Fibroblast of mammary gland (primary cell): ENCODE measurements at places on chromosomes 6 and 20.

DNA sequence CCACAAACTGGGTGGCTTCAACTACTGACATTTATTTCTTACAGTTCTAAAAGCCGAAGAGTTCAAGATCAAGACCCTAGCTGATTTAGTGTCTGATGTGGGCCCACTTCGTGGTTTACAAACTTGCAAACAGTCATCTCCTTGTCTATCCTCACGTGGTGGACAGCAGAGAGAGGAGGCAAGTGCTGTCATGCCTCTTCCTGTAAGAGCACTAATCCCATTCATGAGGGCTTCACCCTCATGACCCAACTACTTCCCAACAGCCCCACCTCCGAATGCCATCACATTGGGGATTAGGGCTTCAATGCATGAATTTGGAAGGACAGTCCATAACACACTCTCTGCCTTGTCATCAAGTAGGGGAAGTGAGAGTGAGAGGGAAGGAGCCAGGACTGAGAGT lies 15.6 kb upstream of the ISM1 start:
- no peak for DNase-seq

DNA sequence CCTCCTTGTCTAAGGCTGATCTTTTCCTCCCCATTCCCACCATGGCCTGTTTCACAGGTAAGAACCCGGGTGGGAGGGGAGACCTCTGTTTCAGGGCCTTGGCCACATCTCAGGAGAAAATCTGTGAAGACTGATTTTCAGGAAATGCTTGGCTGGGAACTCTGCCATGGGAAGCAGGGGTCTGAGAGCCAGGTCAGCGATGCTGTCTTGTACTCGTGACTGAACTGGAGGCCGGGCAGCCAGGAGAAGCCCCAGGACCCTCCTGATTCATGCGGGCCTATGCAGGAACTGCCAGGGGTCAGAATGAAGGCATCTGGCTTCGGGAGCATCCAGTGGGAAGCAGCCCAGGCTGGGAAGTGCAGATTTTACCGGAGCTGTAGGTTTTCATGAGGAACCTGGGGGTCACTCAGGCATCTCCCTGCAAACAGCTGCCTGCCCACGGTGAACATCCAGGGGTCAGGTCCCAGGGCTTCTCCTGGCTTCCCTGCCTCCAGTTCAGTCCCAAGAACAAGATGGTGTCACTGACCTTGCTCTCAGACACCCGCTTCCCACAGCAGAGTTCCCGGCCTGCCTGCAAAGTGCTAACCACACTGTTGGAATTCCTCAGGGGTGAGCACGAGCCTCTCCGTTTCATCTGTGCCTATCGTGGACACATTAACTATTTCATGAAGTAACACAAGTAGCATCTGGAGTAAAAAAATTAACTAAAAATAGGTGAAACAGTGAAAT lies 90.2 kb upstream of the SULF2 start:
- DNase-seq: no peak

DNA sequence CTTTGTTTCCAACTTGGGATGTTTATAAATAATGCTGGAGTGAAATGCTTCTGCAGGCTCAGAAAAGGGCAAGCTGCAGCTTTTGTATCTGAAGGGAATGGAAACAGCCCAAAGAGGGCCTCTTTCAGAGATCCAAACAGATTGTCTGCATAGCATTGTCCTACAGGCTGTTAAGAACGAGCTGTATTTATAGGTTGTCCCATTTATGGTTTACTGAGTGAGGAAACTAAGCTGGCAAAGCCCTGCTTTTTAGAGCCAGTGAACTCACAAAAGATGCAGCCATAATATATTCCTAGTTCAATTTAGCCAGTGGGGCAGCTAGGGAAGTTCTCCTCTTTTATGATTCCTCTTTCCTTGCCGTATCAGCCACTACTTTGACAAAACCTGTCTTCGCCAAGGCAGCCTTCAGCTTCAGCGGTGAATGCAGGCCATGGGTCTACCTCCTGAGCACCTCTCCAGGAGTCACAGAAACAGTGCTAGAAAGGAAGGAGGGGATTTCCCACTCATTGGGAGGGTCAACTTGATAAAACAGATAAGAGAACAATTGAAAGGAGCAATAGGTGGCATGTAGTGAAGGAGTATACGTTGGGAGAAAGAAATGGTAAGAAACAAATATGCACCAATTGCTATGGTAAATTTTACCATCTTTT lies 15.0 kb downstream of the KIAA0319 start:
- DNase-seq: no peak

DNA sequence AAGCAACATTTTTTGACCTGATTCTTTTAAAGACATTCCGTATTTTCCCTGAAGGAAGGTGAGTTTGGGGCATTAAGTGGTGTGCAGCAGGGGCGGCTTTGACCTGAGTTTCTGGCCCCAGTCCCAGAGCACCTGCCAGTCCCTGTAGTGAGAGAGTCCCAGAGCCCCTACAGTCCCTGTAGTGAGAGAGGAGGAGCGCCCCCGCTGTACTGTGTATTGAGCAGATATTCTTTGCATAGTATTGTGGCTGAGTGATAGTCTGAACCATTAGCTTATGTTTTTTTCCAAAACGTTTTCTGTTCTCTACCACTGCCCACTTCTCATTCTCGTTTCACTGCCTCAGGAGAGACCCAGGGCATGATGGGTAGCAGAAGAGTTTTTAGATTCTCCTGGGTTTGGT lies 17.2 kb upstream of the SH3BGRL2 start:
- DNase-seq: no peak

DNA sequence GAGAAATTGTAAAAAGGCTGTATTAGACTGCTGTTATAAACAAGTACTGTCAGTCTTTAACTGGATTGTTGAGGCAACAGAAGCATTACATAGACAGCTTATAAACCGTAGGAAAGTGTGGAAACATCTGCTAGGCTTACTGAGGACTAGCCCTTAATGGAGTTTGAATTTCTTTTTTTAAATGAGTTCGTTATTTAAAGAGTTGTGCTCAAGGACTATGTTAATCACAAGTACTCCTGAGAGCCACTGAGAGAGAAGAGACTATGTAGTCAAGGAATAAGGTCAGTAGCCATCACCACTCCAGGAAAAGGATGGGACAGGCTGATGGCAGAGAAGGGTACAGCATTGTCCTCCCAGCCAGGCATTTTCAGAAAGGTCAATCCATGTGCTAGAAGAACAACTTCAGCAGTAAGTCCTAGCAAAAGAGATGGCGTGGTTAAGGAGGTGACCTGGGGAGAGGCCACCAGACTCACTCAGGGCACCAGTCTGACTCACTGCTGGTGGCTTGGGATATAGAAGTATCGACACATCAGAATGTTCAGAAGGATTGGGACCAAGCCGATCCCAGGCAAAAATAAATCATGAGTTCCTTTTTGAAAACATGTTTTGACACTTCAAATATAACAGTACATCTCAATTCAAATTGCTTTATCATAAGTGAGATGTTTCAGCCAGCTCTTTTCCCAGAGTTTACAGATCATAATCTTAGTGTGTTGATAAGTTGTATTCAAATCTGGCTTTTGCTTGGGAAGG lies 6.4 kb downstream of the RPS12 start:
- DNase-seq: peak; percentile 42

GRCh38 chr20:23091721-23092383 lies 5.7 kb upstream of the CD93 start:
- DNase-seq: no peak

- DNase-seq: no peak
Measured at GRCh38 chr20:51702556-51702955, 65.6 kb downstream of the ATP9A start.

DNA sequence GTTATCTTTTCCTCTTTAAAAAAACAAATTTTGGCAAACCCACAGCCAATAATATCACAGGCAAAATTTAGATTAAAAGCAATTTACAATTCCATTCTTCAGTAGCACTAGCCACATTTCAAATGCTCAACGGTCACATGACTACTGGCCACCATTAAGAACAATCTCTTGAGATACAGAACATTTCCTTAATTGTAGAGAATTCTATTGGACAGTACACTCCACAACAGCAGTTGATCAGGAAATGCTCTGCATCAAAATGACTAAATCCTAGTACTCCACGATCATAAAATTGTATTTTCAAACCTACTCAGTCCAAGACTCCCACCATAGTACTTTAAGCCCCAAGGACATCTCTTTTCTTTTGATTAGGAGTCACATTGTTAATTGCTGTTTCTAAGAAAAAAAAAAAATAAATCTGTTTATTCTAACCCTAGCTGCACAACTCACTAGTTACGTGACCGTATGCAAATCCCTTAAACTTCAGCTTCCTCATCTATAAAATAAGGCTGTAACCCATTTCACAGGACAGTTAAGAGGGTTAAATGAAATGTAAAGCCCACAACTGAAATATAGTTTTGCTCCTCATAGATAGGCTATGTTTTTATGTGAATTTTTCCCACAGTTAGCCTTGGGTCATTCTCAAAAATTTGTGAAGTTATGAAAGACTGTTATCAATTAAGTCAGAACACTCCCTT lies 9.8 kb downstream of the C6orf62 start:
- no peak for DNase-seq

DNA sequence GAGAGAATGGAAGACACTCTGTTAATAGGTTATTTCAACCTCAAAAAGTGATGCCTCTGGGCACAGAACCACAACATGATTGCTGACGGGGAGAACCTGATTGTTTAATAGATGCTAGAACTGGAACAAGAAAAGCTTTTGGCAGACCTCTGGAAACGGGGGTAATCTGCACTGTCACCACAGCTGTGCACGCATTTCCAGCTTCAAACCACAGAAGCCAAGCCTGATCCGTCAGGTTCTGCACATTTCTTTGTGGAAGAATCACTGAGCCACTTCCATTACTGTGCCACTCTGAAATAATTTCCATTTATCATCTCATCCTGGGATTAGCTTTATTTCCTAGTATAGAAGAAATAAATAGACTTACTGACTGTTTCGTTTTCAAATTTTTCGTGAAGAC lies 309.3 kb downstream of the FARS2 start:
- no peak for DNase-seq

- no peak for DNase-seq
Measured at GRCh38 chr6:119280080-119280479, 69.5 kb downstream of the MAN1A1 start.

DNA sequence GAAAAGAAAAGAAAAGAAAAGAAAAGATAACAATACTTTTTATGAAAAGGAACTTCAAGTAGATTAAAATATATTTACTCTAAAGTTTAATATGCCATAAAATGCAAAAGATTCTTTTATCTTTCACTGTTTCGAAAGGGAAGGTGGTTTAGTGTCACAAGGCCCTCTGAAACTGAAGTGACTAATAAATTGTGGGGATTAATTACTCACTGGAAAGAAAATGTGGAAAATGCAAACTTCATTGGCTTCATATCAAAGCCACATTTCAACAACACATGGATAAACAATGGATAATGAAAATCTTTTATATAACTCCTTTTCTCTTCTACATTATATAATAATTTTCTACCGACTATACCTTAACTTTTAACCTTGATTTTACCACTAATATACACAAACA lies 320.5 kb upstream of the RSPO3 start:
- peak; percentile 55 for DNase-seq

DNA sequence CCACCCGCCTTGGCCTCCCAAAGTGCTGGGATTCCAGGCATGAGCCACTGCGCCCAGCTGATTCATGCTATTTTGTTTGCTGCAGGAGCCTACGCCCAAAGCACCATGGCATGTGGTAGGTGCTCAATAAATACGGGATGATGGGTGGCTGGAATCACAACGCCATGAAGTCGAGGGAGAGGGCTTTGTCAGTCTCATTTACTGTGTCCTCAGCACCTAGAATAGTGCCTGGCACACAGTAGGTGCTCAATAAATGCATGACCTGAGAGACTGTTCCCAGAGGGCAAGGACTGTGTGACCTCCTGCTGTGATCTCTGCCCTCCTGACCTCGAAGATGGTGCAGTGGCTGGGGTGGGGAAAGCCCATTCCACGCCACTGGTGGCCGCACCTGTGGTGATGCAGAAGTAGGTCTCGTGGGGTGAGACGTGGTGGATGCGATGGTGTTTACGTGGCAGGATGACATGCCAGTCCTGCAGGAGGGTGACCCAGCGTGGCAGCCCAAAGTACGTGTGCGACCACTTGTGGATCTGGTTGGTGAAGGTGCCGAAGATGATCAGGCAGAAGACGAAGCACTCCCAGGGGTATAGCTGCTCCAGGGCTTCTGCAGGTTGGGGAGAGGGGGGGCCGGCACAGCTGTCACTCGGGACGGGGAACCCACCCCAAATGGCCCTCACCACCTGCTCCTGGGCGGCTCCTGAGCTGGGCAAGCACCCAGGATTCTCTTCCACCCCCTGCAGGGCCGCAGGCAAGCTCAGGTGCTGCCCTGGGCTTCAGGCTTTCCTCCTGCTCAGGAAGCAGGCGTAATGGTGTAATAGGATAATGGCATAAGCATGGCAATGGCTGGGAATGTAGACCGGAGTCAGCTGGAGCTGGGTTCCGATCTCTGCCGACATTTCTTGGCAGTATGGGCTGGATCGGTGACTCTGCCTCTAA lies 14.9 kb upstream of the UBE2V1 start:
- no peak for DNase-seq

- DNase-seq: peak; percentile 1
Measured at GRCh38 chr20:60581606-60582115, 623.4 kb downstream of the CDH26 start.

GRCh38 chr20:3889489-3890397 lies 556 bp downstream of the PANK2 start:
- no peak for DNase-seq

- no peak for DNase-seq
Measured at GRCh38 chr6:7142918-7143475, 35.2 kb downstream of the RREB1 start.

DNA sequence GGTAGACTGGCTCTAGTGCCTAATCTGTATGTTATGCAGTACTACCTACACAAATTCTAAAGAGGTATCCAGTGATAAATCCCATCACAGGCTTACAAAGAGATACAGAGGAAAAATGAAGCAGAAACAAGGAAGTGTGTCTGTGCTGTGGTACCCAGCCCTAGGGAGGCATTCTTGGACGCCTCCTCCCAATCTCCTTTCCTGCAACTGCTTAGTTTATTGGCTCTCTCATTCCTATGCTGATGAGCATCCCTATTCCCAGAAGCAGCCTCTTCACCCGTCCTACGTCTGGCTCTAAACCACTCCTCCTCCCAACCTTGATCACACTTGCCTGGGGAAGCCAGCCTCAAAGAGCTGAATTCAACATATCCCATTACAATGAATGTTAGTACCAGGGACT lies 34.5 kb upstream of the TGM6 start:
- no peak for DNase-seq

GRCh38 chr6:12977206-12977605 lies 260.6 kb downstream of the PHACTR1 start:
- no peak for DNase-seq

GRCh38 chr6:44006123-44006871 lies 121.0 kb downstream of the MRPL14 start:
- DNase-seq: peak; percentile 38

DNA sequence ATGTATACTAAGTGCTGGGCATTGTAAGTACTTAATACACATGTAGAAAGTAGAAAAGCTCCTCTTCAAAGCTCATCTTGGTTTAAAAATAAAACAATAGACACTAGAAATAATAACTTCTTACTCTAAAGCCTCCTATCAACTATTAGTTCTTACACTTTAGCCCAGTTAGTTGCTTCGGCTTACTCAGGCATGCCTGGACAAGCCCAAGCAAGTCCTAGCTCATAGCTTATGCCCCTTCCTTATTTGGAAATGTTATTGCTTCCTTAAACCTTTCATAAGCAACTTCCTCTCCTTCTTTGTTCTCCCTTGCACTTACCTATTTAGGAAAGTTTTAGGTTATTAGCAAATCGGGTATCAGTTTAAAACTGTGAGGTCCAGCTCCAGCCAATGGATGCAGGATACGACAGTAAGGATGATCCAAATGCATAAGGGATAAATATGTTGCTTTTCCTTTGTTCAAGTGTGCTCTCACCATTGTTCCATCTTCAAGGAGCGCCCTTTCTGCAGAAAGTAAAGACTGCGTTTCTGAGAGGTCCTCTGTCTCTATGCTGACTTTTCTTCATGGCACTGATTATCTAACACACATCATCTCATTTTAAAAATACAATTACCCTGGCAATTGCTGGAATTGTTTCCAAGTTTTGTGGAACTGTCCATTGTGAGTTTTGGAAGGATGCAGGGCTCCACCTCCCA lies 12.3 kb downstream of the TMEM30A start:
- DNase-seq: peak; percentile 83
